ENCODE measurements at places on chromosomes 2 and 18. TPM values are rescaled to one million over a fixed set of nuclear protein-coding genes. Genes with fewer than 3 reads are reported as not detected.

GRCh38 chr18:25678221-25678620, 326.3 kb upstream of the ZNF521 start:
- DNase-seq, result no peak

- DNase-seq, result no peak
These were observed 2.1 kb downstream of the ATAD2B start for GRCh38 chr2:23924589-23925359.

CD8A gene
- polyA plus RNA-seq, result 0.59 TPM

- no peak for DNase-seq
These were observed 216.3 kb downstream of the ANAPC1 start for GRCh38 chr2:111667542-111668273.

GRCh38 chr2:31109633-31110192, 28.5 kb downstream of the GALNT14 start:
- DNase-seq, result no peak

COLEC11 gene
- not detected for polyA plus RNA-seq

DNA sequence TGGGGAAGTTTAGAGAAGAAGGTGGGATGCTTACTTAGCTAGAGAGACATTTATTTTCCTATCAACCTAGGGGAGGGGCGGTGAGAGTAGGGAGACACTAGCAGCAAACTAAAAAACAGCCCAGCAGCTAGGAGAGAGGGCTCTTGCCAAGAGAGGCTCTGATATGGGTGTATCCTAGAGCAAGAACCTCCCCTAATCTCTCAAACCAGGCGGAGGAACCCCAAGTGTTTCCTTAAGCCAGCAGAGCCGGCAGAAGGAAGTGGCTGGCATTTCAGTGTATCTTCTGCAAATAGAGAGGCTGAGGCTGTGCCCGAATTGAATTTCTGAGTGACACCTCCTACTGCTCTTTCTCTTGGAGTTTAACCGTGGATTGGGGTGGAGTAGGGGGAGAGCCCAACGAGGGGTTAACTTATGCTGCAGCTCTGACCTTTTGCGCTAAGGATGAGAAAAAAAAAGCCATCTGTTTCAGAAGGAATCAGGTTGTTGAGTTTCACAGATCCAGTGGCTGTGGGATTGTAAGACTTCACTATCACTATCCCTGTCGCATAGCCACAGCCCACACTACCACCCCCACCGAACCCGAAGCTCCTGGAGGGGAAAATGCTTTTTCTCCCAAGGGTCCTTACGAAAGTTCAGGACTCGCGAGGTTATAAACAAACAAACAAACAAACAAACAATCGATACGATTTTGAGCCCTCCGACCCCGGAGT, 1.4 kb downstream of the ST8SIA5 start:
- no peak for DNase-seq

GRCh38 chr2:159516241-159516758, 100.0 kb downstream of the BAZ2B start:
- peak; percentile 32 for DNase-seq

- no peak for DNase-seq
These were observed 2.8 kb upstream of the SLC20A1 start for GRCh38 chr2:112642966-112643365.

- peak; percentile 33 for DNase-seq
These were observed 148.5 kb downstream of the FHOD3 start for GRCh38 chr18:36446059-36446458.

- no peak for DNase-seq
These were observed 155.9 kb upstream of the MAP3K20 start for GRCh38 chr2:172919732-172920131.

- peak; percentile 33 for DNase-seq
These were observed 901 bp downstream of the SPOPL start for GRCh38 chr2:138502255-138503086.

GULP1 gene
- polyA plus RNA-seq, result 20.1 TPM

CAD gene
- 28.8 TPM for polyA plus RNA-seq

ACMSD gene
- 0.51 TPM for polyA plus RNA-seq

GRCh38 chr2:152421521-152422370, 86.8 kb downstream of the FMNL2 start:
- peak; percentile 59 for DNase-seq

GRCh38 chr2:75523313-75524275, 37.1 kb downstream of the EVA1A start:
- DNase-seq, result peak; percentile 50

DNA sequence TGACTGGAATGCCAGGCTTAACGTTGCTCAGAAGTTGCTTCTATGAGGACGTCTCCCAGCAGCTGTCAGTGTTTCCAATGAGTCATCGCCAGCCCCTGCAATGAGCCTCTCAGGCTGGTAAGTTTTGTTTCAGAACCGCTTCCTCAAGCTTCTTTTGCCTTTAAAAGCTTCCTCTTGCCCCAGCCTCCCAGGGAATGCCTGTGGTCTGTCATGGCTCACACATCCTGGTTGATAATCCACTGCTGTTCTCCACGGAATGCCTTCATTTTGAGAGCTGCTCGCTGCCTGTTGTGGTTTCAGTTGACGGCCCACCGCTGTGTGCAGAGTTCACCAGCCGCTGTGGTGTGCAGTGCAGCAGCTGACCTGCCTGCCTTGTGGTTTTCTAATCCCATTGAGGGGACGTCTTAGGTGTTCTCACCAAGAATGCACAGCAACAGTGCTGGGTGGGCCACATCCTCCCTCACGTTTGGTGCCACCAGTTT, 96.4 kb downstream of the RTP5 start:
- DNase-seq, result peak; percentile 95

- peak; percentile 7 for DNase-seq
These were observed 5.0 kb downstream of the GAD1 start for GRCh38 chr2:170821531-170822289.

RGPD8 gene
- polyA plus RNA-seq, result 2.3 TPM

- DNase-seq, result peak; percentile 9
These were observed 503 bp downstream of the GTF3C3 start for GRCh38 chr2:196798980-196799379.

RNF125 gene
- polyA plus RNA-seq, result 16.6 TPM

GKN2 gene
- not detected for polyA plus RNA-seq

Measured in muscle of back (tissue), 13 donors.